Non-pigmented ciliary epithelial cell (primary cell): ENCODE measurements at places on chromosomes 1 and 21.

DNA sequence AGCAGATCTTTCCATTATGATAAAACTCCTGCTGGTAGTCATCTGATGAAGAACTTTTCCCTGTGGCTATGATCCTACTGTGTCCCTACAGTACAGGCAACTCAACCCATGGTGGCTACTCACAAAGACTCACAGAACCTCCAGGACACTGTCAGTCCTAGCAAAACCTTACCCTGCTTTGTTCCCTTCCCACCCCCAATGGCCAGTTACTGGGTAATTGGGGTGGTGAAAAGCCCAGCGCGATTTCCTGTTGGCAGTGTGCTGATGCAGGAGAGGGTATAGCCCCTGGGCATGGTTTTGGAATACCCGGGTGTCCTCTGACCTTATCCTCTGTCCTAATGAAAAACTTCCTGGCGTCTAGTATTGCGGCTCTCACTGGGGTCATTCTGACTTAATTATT lies 533 bp upstream of the RGL1 start:
- DNase-seq, result no peak

- no peak for DNase-seq
These were observed 34.3 kb downstream of the PCNX2 start for GRCh38 chr1:233261206-233261605.

DNA sequence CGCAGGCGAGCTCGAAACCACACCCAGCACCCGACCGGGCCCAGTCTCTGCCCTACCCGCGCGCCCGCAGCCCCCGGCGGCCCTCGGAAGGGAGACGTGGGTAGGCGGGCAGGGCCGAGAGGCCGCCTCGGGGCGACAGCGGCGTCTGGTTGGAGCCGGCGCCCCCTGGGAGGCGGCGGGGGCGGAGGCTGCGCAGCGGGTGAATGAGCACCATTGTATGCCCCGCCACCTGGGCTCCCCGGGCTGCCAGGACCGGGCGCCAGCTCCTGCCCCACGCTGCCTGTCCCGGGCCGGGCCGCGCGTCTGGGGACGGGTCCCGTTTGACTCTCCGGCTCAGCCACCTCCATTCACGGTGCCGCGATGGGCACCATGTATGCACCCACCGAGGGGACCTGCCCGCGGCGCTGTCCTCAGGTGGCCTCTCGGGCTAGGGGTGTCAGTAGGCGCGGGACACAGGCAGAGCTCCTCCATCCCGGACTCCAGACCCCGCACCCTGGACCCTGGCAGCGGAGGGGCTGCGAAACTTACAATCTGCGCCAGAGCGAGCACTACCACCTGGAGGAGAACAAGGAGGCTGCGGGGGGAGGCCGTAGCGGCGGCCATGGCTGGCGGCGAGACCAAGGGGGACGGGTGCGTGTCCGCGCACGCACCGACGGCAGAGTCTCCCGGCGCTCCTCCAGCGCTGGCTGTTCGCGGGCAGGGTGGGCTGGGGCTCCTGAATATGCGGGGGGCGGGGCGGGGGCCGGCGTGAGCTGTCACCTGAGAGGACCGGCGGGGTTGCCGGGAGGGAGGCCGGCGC lies at the start of gene COL9A2:
Gene COL9A2, minus strand, starts transcription at position 692 of the 799 bp plus-strand sequence. Its CDS starts 89 bp downstream, at position 603.
- DNase-seq, result no peak

DNA sequence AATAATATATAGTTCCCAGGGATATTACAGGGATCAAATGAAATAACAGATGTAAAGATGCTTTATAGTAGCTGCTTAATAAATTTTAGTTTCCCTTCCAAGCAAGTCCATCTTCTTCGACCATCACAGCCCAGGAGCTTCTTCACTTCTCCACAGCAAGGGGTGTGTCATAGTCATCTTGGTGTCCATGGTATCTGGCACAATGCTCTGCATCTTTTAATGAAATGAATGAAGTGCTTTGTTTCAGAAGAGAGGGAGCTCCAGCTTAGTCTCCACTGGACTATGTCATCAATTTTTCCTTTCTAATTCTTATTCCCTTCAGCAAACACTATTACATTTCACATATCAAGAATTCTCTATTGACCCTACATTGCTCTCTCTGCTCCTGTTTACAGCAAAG lies 4.9 kb upstream of the MACF1 start:
- no peak for DNase-seq

DNA sequence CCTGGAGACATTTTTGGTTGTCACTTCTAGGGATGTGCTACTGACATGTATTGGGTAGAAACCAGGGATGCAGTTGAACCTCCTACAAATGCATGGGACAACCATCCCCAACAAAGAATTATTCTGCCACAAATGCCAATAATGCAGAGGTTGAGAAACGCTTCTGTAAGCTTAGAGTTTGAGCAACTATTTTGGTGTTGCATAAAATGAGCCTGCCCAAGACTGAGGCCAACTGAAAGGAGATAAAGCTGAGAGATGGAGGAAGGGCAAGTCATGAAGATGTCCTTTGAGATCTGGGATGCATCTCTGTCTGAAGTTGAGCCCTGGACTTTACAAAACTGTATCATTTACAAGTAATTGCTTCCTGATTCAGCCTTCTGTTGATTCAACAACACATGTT lies 106.9 kb downstream of the KCNJ15 start:
- DNase-seq, result no peak

GRCh38 chr1:24643363-24644099 lies 429 bp downstream of the SRRM1 start:
- no peak for DNase-seq

DNA sequence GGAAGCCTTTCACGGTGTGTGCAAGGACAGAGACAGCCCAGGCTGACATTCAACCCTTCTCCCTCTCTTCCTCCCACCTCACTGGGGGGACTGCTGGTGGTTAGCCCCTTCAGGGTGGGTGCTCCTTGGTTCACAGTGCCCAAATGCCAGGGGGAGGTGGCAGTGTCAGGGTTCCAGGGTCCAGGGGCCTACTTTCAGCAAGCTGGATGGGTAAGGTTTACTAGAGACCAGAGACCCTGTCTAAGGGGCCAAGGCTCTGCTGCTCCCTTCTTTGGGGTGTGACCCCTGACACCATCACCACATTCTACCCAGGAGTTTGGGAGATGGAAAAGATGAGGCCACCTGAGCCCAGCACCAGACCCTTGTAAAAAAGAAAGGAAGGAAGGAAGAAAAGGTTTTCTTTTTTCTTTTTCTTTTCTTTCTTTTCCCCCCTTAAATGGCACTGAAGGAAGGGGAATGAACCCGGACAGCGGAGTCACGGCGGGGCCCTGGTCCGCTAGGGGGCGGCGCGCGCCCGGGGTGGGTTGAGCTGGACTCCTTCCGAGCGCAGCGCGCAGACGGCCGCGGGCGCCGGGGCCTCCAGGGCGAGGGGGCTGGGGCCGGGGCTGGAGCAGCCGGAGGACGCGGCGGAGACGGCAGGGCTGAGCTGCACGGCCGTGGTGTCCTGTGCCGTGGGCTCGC lies 18.8 kb downstream of the KNCN start:
- no peak for DNase-seq

GRCh38 chr1:226820941-226821718 lies 49.3 kb upstream of the PSEN2 start:
- DNase-seq, result peak; percentile 90

DNA sequence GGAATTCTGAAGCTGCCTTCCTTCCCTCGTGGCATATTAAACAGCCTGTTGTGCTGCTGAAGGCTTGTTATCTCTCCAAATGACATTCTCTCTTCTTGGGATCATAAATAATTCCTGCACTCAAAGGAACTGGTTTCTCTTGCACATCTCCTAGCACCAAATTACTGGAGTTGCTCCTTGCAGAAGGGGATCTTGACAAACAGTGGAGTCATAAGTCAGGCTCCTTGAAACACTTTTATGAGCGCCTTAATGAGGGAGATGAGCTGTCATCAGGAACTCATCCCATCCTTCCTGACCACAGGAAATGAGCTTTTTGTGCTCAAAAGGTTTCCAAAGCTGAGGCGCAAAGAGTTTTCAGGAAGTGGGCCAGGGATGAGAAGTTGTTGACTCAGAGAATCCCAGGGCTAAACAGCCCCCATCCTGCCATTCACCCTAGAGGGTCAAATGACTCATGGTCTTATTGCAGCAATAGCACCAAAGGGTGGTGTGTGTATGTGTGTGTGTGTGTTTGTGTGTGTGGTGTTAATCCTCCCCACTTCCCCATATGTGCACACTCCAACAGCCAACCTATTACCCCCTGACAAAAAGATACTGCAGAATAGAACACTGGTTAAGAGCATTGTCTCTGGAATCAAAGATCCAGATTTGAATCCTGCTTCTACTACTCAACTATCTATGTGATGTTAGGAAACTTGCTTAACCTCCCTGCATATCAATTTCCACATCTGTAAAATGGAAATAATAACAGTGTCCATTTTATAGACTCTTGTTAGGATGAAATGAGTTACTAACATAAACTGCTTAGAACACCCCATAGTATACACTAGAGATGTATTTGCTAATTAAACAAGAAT lies 2.8 kb upstream of the PHC2 start:
- DNase-seq, result peak; percentile 91

- DNase-seq, result no peak
These were observed 594.8 kb downstream of the USP25 start for GRCh38 chr21:16324630-16325029.
